ENCODE measurements at places on chromosomes 7 and 10.

DNA sequence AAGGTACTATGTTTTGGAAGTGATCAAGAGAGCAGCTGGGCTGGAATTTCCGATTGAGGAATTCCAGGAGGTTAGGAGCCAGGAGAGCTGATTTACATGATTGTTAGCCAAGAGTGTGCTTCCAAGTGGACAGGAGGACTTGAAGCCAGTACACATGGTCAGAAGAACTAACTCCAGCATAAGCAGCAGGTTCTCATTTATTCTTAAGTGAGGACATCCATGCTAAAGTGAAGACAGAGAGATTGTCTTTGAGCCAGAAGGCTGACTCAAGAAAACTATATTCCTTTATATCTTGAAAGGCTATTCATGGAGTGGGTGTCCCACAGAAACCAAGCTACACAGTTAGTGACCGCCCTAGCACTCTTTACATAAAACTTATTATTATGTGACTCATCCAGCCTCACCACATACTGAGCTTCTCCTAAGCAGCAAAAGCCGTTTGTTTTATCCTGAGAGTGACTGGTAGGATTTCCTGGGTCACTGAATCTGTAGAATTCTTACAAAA lies 56.7 kb upstream of the SEMA3A start:
- DNase-seq = no peak

DNA sequence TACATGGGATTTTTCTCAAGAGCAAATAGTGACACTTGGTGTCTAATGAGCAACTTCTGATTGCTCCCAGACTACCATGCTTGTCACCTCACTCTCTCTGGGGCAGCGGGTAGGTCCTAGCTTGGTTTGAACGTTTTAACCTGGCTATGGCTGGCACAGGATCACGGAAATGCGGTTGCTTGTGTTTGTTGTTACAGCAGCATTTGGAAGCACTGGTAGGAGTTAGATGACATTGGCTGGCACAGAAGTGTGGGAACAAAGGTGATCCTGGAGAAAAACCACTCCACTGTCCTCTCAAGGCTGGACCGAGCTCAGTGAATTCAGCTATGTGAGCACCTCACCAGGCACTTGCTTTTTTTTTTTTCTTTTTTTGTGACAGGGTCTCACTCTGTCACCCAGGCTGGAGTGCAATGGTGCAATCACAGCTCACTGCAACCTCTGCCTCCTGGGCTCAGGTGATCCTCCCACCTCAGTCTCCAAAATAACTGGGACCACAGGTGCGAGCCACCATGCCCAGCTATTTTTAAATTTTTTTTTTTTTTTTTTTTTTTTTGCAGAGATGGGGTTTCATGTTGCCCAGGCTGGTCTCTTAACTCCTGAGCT lies 3.5 kb upstream of the PFKFB3 start:
- DNase-seq = no peak

GRCh38 chr10:94299417-94299816 lies 63.3 kb downstream of the NOC3L start:
- peak; percentile 96 for DNase-seq

- no peak for DNase-seq
Observed at GRCh38 chr10:97895915-97896314, 46.3 kb downstream of the GOLGA7B start.

DNA sequence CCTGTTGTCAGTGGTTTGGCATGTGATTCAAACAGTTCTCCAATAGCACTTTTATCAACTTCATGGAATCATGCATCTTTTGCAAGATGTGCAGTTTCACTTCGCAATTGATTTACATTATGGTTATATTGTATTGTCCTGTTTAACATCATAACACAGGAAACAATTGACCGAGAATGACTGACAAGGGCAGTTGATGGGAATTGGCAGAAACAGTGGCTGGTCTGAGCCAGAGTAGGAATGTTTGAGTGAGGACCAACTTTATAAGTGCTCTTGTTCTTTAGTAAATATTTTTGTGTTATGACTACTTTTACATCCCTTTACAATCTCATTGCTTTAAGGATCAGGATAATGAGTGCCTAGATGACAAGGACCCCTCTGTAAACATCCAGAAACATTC lies 2.2 kb downstream of the KLHL7 start:
- DNase-seq = no peak

GRCh38 chr7:79458796-79459195 lies 5.3 kb upstream of the MAGI2 start:
- no peak for DNase-seq

GRCh38 chr7:47420122-47420780 lies 161.7 kb downstream of the TNS3 start:
- DNase-seq = no peak

DNA sequence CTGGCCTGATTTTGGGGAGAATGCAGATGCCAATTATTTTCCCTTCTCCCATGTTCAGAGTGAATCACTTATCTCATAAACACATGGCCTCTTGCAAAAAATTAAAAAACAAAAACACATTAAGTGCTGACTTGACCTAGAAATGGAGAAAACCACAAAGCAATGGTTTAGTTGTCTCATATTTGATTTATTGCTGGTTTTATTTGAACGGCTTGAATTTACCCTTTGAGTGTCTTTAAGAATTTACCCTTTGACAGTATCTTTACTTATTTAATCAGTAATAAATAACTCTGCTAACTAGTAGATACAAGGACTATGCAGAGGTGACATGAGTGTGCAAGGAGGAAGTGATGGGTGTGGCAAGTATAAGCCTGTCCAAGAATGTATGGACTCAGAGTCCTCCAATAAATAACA lies 68.1 kb upstream of the GSDME start:
- peak; percentile 15 for DNase-seq

DNA sequence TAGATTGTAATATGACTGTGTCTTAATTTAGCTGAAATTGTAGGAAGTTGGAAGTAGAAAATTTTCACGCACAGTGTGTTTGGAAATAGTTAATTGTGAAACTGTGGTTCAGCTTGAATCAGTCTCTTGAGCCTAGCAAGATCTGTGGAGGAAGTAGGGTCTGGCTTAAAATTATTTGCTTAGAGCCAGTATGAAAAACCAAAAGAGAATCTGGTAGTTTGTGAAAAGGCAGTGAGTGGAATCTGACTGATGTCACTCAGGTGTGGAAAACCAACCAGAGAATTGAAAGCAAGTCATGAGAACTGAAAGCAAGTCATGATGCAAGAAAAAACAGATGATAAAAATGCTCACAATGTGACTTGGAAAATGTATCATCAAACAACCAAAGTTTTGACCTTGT lies 11.5 kb downstream of the LIPJ start:
- no peak for DNase-seq

DNA sequence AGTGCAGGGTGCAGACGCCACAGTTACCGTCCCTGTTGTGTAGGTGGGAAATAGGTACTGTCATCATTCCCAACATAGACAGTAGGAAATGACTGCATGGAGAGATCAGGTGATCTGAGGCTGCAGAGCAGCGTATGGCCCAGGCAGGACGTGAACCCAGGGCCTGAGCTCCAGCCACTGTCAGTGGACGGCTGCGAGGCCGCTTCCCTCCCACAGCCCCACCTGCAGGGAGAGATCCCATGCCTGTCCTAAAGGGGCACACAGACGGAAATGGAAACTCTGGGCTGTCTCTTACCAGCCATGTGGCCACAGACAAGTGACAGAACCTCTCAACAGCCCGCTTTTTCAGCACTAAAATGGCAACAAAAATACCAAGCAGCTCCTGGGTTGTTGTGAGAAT lies 44.5 kb upstream of the MNX1 start:
- DNase-seq = no peak

GRCh38 chr10:88232029-88232895 lies 350.9 kb downstream of the RNLS start:
- peak; percentile 3 for DNase-seq

GRCh38 chr10:19977097-19977521 lies 160.9 kb downstream of the PLXDC2 start:
- DNase-seq = no peak

DNA sequence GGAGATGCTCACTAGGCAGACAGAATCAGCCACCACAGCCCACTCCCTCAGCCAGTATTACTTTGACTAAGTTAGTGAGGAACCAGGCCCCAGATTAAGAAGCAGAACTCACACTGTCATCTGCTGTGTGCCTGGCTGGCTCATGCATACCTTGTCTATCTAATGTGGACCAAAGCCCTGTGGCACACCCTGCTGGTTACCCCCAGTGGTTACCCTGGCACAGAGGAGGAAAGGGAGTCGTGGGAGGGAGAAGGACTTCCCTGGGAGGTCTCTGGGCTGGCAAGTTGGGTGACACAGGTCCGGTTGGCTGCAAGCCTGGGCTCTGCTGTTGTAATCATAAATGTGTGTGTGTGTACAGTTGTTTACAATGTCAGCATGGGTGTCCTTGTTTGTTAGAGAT lies 7.5 kb upstream of the SH2D4B start:
- peak; percentile 66 for DNase-seq

GRCh38 chr10:26457088-26457487 lies 18.9 kb downstream of the APBB1IP start:
- DNase-seq = no peak

DNA sequence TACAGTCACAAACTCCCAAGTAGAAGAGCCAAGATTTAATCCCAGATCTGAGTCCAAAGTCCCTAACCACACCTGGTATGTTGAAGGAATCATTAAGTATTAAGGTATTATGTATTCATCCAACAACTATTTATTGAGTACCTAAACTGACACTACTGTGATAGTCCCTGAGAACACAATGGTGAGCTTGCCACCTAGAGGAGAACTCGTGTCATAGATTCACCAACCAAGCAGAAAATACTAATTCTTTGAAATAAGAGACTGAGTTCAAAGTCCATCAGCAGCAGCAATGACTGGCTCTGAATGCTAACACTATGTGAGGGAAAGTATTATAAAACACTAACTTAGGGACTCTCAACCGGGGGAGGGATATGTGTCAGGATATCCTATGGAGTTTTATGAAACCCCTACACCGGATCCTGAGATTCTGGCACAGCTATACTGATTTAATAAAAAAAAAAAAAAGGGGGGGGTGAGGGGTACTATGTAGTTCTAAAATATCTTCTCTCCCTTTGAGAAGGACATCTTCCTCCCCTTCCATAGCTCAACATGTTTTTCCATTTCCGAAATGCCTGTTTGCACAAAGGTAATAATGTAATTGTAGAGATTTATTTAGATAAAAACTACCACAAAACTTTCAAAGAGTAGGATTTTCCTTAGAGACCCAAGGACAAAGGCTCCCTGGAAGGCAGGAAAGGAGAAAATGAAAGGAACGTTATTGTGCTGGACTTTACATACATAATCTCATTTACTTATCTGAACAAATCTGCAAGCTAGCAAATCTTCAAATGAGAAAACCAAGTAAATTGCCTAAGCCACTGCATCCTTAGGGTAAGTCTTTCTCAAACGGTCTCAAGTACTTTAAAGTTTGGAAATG lies 1.6 kb downstream of the NCOA4 start:
- DNase-seq = peak; percentile 84

GRCh38 chr10:71911296-71911953 lies 52.8 kb upstream of the CHST3 start:
- DNase-seq = no peak

DNA sequence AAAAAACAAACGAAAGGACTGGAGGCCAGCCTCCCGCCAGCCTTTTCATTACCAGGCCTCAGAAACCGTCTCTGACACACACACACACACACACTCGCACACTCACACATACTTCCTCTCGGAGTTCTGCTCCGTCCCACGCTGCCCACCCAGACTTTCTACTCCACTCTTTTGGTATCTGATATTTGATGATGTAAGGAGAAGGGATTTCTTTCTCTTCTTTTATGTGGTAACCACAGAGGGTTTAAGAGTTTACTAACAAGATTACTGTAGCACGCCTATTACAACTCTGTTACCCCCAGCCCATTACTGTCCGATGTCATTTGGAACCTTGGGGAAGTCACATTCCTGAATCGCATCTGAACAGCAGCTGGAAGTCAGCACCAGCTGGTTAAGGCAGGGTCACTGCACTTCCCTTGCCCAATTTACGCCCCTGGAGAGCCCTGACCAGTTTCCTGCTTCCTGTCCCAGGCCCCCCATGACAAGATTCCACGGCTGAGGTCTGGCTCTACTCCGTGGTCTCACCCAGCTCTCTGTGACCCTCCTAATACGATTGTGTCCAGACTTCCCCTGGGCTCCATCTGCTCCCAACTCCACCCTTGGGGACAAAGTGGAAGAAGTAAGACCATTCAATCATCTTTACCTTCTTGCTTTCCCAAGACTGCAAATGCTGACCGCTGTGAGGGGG lies 1.1 kb downstream of the DENND2A start:
- no peak for DNase-seq

- DNase-seq = no peak
Observed at GRCh38 chr7:157088136-157088535, 50.6 kb upstream of the UBE3C start.

- no peak for DNase-seq
Observed at GRCh38 chr7:134798155-134798554, 18.7 kb downstream of the CALD1 start.

DNA sequence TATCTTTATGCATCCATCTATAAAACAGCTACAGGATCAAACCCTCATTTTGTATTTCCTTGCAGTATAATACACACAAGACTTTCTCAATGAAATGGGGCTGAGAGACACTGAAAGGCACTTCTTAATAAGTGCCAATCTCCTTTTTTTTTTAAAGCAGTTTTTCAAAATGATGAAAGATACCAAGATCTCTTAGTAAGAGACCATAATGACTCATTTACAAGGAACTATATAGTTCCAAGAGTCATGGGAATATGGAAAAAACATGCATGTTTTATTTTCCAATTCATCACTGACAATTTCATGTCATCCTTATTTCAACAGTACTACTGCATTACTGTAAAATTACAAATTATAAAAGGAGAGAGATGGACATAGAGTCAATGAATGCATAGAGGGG lies 973.7 kb downstream of the GATA3 start:
- DNase-seq = no peak

DNA sequence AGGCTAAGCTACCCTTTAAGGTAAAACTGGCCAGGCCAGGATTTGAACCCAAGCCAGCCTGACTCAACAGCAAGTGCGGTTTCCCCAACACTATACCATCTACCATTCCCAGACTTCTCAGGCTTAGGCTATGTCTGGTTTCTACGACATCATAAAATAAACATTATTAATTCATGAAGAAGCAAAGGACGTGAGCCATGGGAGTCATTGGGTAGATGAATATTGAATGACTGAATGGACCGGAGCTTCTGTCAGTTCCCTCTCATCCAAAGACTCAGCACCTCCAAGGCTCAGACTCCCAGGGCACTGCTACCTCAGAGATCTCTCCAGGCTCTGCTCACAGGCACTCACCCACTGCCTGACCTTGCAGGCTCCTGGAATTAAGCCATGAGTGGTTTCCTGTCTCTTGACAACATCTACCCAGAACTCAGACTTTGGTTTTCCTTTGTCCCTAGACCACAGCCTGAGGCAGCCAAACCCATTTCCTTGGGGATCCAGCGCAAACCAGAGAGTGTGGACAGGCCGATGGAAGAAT lies 64.6 kb upstream of the STEAP1B start:
- DNase-seq = no peak

- DNase-seq = no peak
Observed at GRCh38 chr10:5423771-5424170, 11.4 kb downstream of the NET1 start.

- no peak for DNase-seq
Observed at GRCh38 chr7:149716932-149717307, 56.5 kb downstream of the ZNF467 start.

DNA sequence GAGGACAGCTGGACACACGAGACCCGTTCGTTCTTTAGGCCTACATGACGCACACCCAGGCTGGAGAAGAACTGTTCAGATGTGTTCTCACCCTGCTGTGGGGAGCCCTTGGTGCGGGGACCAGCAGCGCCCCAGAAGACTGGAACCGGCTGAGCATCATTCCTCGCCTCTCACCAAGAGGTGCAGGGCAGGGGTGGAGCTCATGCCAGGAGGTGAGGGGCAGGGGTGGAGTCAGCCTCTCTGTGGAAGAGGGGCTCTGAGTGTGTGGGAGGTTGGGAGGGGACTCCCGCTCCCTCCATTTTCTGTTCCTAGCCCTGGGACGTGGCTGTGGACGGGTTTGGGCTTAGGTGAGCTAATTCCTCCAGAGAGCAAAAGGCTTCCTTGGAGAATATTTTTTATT lies 66.0 kb upstream of the SHH start:
- no peak for DNase-seq
